ENCODE measurements at places on chromosomes 13 and 19.
A peak's percentile ranks its signal among the peaks of the same experiment; 100 is the strongest.

DNA sequence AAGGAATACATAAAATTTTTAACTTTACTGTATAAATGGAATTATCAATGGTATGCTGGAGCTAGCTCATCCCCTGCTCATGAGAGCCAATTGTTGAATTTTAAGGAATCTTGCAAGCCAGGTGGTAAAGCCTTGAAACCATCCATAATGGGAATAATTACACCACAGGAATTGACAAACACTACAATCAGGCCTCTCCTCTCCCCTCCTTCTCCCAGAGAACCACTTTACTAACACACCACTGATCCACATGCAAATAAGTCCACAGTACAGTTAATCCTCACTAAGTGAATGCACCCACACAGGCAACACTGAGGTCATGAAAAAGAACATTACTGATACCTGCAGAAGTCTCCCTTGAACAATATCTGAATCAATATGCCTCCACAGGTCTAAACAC, 140.5 kb downstream of the KLF12 start:
- DNase-seq: no peak

DNA sequence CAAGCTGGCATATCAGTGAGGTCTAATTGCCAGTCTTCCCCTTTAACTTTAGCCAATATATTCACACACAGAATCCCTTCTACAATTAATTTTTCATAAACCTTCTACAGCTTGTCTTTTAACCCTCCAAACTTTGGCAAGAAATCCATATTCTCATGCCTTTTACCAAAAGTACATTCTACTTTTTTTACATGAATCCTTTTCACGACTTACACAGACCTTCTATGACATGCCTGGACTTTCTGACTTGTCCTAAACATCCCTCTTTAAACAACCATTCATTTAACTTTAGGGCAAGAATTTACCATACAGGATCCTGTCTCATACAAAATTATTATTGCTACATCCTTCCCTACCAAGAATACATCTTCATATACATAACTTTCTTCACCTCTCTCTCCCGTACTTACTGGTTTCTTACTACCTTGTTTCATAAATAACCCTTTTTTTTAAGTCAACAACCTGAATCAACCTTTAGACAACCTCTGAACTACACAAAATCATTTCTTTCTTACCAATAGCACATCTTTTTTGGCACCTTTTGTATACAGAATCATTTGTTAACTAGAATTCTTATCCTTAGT, 23.5 kb downstream of the ZNF544 start:
- DNase-seq: no peak

DNA sequence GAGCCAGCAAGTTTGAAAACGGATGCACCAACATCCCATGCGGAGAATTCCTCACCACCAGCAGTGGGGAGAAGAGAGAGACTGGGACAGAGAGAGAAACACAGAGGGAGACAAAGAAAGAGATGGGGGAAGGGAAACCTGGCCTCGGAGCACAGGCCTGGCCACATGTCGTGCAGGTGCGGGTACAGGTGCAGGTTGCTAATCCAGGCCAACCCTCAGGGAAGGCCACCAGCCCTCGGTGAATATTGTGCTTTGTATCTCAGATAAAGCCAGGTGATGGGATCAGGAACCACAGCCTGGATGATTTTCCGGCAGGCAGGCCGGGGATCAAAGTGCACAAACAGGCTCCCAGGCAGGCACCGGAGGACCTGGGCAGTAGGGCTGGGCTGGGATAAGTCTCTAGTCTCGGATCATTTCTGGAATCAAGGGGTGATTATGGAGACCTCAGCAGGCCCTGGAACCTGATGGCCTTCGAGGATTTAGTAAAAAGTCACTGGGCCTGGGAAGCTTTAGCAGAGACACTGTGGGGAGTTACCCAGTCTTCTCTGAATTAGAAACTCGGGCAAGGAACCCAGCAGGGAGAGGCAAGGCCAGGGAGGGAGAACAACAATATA, 3.7 kb downstream of the GAS6 start:
- no peak for DNase-seq

DNA sequence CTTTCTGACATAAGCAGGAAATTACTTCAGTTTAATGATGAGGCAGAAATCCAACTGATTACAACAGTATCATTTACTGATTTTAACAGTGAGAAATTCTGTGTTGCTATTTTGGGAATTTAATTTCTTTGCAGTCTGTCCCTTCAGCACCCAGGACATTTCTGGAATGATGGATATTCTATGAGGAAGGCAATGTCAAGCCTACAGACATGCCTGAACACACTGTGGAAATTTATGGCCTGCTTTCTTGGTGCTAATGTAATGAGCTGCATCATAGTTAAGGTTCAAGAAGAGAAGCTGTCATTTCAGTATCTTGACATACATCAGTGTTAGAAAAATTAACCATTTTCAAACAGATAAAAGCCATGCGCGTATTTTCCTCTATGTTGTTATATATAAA, 87.7 kb downstream of the SLITRK1 start:
- DNase-seq: no peak

DNA sequence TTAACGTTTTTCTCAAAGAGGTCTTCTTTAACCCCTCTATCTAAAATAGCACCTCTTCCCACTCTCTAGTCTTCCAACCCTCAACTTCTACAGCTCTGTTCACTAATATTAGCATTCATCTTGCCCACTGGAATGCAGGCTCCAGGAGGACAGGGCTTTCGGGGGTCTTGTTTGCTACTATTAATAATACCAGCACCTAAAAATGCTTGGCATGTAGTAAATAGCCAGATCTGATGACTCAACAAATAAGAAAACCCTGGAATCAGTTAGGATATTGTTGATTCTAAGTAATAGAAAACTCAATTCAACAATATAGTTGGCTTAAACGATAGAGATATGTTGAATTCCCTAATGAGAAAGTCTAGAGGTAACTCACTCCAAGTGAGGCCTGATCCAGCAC, 14.2 kb downstream of the DYRK1B start:
- no peak for DNase-seq

DNA sequence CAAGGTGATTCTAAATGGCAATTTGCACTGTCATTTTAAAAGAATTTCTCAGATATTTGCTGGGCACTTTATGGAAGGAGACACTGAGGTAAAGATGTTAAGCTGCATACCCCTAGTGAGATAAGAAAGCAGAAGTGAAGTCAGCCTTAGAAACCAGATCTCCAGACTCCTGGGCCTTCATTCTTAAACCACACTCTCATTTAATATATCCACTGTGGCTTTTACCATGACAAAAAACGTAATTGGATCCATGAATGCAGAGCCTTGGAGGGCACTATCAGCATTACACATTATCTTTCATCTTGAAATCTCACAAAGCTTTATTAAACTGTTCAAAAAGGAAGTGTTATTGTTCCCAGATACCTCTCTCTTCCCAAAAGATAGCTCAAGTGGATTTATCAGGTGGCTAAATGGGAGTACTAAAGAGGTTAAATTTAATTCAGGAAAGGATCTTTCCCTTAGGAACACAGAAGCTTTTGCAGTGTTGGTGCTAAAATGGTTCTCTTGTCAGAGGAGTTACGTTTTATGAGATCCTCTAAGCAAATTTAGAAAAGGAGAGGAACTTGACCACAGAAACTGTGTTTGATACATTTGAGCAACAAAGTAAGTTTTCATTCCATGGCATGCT, 1060.4 kb downstream of the EFNB2 start:
- DNase-seq: no peak

GRCh38 chr13:93309886-93310523, 83.4 kb downstream of the GPC6 start:
- no peak for DNase-seq

DNA sequence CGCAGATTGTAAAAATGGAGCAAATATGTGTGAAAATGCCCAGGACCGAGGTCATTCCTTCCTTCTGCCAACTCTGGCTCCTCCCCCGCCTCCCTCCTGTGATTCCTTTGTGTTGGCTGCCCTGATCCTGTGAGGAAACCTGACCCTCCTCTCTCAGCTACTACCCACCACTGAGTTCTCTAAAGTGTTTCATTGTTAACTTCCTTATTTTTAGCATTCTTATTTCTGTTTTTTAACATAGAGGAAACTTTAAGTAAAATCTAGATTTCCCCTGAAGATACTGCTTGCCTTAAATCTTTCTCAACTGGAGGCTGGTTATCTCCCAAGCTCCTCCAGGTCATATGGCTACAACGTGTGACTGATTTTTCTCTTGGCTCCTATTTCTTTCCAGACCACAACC, 21.7 kb upstream of the FBXL3 start:
- DNase-seq: no peak

GRCh38 chr19:40271706-40272105, 13.4 kb downstream of the AKT2 start:
- DNase-seq: no peak

DNA sequence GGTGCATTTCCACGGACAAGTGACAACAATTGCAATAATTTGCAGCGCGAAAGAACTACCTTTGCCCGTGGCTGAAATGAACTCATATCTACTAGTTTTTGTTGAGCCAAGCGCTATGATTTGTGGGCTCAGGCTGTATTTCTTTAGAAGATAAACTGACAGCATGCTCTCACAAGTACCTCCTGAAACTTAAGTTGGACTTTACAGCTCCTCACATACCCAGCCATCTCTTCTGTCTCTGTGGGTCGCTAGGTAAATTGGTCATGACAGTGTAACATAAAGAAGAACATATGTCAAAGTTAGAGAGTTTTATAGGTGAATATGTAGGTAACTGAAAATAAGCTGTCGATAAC, 839 bp downstream of the COG6 start:
- DNase-seq: no peak

DNA sequence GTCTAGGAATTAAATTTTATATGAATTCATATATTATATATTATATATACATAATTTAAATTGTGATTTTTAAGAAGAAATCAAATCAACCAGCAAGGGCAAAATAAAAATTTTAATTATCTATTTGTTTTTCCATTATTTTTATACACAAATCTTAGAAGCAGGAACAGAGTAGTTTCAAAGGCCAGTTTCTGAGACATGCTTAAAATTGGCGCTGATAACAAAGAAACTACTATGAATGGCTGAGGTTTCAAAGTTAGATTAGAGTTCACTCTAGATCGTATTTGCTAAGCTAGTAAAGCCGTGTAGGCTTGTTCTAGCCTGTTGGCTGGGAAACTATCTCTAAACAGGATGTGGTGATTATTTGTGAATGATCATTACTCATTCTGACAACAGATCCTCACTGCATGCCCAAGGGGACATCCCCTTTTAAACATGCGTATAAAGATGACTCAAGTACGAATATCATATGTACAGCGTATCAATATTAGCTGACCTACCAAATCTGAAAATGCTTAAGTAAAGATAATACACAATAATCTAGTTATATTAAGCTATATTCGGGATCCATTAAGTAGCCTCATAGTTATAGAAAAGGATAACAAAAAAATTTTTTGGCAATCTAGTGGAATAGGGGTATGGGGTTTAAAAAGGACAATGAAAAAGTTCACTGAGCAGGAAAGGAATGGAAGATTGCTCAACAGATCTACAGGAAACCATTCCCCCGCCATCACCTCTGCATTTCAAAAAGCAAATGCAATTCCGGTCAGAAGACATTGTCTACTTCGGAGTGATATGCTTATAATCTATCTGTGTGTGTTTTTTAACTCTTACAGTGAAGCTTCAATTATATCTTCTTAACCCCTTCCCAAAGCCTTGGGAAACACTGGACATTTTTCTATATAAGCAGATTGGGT, 150.1 kb downstream of the SHISA2 start:
- DNase-seq: peak; percentile 17

- DNase-seq: no peak
These were observed 1436.9 kb downstream of the UQCRFS1 start for GRCh38 chr19:27776020-27776419.

DNA sequence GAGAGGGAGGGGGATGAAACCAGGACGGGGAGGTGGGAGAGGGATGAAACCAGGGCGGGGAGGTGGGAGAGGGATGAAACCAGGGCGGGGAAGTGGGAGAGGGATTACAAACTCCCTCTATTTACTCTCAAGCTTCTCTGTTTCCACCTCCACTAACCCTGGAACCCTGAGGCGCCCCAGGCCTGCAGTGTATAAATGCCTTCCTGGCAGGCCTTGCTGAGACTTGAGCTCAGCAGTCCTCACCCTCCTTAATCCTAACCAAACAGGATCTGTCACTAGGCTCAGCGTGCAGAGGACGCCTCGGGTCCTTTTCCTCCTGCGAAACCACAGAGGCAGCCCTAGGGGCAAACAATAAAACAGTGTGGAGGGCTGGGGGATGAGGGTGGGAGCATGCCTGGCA, 32.1 kb upstream of the OR1M1 start:
- no peak for DNase-seq

DNA sequence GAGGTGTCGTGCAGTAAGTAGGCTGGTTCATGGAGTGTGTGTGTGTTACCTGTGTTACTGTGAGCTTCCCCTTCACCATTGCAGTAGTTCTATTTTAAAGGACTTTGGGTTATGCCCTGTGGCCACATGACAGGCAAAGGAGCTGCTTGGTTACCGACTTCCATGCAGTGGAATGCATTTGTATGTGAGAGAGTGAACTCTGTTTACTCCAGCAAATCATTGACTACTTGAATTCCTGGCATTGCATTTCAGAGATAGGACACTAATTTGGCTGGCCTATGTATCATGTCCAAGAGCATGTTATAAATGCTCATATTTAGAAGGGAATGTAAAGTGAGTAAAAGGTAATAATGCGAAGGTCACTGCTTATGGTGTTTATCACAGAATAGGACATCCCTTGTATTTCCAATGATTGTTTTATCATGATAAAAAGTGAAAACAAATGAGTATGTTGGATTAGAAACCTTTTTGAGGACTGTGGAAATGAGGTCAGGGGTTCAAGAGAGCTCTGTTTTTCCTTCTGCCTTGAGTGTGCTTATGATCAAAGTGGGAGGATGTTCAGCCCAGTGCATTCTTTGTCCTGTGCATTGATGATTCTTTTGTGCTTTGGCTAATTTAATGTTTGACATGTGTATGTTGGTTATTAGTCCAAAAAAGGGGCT, 156.5 kb downstream of the LMO7 start:
- DNase-seq: no peak

DNA sequence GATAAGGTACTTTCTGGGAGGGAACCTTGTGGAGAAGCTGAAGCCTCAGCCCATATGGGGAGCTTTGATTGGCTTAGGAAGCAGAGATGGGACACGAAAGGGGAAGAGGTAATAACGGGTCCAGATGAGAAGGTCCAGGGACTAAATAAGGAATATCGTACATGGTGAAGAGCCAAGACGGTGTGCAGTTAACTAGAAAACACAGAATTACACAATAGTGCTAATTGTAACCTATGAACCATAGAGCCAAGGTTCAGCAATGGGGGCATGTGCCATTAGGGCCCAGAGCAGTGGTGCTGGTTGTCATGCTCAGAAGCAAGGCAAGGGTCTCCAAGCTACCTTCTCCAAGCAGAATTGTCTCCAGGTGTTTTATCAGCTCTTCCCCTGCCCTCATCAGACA, 106.1 kb downstream of the IRS2 start:
- no peak for DNase-seq

GRCh38 chr13:93298713-93299112, 72.1 kb downstream of the GPC6 start:
- no peak for DNase-seq

GRCh38 chr19:49870309-49870901, 3.0 kb upstream of the PNKP start:
- DNase-seq: no peak

- peak; percentile 42 for DNase-seq
These were observed 33.8 kb upstream of the GARRE1 start for GRCh38 chr19:34220472-34221063.

- no peak for DNase-seq
These were observed 43.3 kb upstream of the GPC6 start for GRCh38 chr13:93183302-93183701.

- DNase-seq: no peak
These were observed 71.3 kb downstream of the ARHGEF7 start for GRCh38 chr13:111186305-111186935.

Measured in activated gamma-delta T cell treated with anti-CD3 and anti-CD28 coated beads, Interleukin-2, amount 50 U/mL, for 16 hours (primary cell).